ENCODE measurements at places on chromosomes 2 and 18.

- DNase-seq = no peak
Measured at GRCh38 chr2:230447455-230448451, 31.8 kb downstream of the SP100 start.

DNA sequence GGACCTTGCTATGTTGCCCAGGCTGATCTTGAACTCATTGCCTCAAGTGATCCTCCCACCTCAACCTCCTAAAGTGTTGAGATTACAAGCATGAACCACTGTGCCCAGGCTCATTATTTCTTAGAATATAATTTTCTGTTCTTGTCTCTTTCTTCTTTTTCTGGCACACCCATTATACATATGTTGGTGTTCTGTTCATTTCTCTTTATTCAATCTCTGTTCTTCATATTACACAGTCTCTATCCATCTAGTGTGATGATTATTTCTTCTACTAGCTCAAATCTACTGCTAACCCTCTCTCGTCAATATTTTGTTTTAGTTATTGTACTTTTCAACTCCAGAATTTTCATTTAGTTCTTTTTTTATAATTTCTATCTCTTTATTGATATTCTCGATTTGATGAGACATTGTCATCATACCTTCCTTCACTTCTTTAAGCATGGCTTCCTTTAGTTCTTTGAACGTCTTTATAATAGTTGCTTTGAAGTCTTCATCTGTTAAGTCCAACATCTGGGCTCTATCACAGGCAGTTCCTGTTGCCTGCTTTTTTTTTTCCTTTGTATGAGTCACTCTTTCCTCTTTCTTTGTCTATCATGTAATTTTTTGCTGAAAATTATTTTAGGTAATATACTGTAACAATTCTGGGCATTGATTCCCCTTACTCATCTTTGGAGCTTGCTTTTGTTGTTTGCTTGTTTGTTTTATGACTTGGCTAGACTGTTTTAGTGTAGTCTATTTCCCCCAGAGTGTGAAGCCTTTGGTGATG, 196.4 kb upstream of the NABP1 start:
- no peak for DNase-seq

DNA sequence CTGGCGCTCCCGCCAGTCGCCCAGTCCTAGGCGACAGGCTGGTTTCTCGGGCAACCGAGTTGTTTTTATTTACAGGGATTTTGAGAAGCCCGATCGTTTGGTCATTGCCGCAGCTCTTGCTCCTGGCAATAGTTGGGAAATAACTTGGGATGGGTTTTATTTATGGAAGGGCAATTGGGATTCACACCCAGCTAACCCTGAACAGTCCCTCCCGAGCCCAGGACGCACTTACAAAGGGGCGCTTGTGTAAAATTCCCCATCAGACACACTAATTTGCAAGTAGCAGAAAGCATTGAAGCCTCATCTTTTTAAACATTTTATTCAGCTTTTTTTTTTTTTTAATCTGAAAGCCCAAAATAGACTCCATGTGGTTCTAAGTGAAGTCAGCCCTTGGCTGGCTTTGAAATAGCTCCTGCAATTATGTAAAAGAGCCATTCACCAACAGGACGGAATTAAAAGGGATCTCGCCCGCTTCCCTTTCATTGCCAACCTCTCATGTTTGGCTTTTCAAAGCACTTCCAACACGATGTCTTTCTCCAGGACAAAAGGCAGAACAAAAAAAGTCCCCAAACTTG, 3.6 kb upstream of the GBX2 start:
- no peak for DNase-seq

DNA sequence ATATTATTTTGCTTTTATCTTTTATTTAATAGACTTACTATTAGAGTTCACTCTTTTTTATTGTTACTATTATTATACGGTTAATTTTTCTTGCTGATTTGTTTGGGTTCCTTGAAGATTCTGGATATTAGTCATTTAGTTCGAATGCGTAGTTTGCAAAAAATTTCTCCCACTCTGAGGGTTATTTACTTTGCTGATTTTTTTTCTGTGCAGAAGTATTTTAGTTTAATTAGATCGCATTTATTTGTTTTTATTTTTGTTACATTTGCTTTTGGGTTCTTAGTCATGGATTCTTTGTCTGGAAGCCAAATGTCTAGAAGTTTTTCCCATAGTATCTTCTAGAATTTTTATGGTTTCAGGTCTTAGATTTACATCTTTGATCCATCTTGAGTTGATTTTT, 585.2 kb downstream of the CPS1 start:
- DNase-seq = no peak

GRCh38 chr18:48989304-48990303, 38.8 kb upstream of the SMAD7 start:
- no peak for DNase-seq

- DNase-seq = no peak
Measured at GRCh38 chr2:75600461-75601011, 39.8 kb upstream of the EVA1A start.

- DNase-seq = no peak
Measured at GRCh38 chr18:61900504-61901281, 7.9 kb upstream of the RNF152 start.

DNA sequence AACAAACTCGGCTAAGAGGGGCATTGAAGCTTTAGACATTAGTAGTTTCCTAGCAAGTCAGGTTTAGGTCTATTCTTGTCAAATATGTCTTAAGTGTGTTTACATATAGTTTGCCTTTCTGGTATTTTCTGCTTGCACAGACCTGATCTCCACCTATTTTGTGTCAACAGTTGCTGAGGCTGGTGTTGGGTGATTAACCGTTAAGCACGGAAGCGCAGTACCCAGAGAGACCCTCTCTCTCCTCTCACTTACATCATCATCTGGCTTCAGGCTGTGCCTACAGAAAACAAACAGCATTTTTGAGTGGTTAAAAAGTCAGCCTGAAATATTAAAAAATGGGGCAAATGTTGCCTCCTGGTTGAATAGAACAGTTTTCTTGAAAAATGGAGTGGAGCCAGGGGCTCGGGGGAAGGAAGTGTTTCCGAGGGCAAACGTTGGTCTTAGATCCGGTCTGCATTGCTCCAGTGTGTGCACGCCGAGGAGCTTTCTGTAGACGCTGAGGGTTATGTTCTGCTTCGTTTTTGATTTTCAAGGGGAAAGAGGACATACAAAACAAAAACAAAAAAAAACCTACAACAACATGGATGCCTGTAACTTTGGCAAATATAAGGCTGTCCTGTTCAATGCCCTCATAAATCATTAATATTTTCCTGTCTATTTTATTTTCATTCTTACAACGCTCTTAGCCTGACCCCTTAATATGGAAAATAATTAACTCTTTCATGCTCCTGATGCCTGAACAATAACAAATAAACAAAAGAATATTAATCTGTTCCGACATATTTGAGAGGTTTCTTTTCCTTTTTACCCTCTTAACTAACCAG, 120.8 kb downstream of the MEIS1 start:
- DNase-seq = no peak

GRCh38 chr18:28030458-28030857, 146.5 kb downstream of the CDH2 start:
- no peak for DNase-seq

DNA sequence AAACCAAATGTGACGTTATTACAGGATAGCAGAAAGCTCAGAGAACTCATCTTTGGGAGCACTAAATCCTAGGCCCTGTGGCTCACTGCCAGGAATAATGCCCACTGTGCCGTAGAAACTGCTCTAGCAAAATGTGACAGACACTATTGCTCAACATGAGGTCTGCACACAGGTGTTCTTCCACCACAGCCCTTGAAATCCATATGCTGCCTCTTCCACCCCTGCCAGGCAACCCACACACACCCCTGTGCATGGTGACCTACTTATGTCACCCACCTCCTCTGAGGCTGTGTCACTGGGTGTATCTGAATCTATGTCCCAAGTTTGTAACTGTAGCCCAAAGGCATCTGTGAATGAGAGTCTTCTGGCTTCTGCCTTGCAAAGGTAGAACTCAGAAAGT, 66.1 kb upstream of the MBOAT2 start:
- no peak for DNase-seq

GRCh38 chr2:18560797-18561085, 288 bp upstream of the RDH14 start:
- no peak for DNase-seq

GRCh38 chr2:231613331-231613662, 20.6 kb downstream of the TEX44 start:
- DNase-seq = no peak

GRCh38 chr2:237968048-237968862, 1.4 kb downstream of the UBE2F start:
- no peak for DNase-seq

- no peak for DNase-seq
Measured at GRCh38 chr2:15388406-15389325, 172.5 kb downstream of the NBAS start.

- DNase-seq = no peak
Measured at GRCh38 chr18:2964361-2965010, 48.5 kb downstream of the LPIN2 start.

DNA sequence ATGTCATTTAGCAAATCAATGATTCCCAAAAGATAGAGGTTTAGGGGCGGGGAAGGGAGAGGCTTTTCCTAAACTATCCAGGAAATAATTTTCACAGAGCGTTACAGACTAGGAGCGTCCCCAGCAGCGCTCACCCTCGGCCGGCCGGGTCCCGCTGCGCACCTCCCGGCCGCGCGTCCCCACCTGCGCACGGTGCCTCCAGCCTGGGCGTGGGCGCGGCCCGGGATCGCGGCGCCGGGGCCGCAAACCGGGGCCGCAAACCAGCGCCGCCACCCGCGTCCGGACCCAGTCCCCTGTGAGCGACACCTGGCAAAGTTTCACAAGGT, 684 bp upstream of the ZCCHC2 start:
- DNase-seq = no peak

DNA sequence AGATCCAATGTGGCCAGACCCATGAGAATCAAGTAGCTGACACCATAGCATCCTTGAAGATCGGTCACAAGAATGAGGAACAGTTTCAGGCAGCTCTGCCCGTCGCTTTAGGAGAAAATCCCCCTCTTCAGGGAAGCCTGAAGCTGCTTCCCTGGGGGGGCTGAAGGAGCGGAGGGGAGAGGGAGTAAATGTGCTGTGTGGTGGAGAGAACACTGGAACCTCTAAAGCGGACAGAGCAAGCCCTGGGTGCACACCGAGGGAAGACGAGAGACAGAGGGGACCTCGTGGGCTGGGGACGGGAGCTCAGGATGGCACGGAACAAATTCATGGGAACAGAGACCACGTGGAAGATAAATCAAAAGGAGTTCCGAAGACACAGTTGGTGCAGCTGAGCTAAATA, 154.3 kb downstream of the NDUFA10 start:
- no peak for DNase-seq

- no peak for DNase-seq
Measured at GRCh38 chr2:46980786-46981573, 65.4 kb upstream of the MCFD2 start.

DNA sequence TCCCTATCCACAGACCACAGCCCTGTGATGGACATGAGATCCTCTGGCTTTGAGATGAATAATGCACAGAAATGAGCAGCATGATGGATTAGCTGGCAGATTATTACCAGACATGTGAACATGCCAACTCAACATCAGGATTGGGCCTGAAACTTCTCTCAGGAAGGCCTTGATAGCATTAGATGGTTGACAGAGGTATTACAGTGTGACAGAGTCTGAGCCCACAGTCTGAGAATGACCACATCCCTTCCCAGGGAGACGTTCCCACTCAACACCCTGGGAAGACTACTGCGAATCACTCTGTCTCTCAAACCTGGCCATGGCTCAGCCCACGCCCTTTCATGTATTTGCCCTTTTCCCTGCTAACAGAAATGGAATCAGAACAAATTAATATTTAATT, 66.9 kb downstream of the BCL11A start:
- DNase-seq = no peak

DNA sequence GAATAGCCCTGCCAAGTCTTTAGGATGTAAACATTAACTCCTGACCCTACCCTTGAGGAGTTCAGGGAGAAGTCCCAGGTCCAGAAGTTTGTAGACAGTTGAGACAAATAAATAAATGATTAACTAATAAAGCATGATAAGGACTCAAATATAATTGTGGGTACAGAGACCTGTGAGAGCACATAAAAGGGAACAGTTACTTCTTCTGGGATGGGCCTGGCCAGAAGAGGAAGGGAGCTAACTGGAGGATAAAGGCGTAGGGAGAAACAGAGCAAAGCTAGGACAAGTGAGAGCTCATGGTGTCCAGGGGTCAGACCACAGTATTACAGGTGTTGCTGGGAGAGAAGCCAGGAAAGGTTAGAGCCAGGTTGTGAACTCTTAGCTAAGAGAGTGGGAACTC, 3.0 kb downstream of the LCLAT1 start:
- no peak for DNase-seq

- DNase-seq = no peak
Measured at GRCh38 chr18:7885865-7886264, 318.7 kb downstream of the PTPRM start.

GRCh38 chr2:99169534-99169933, 11.3 kb downstream of the MITD1 start:
- DNase-seq = no peak

GRCh38 chr2:24011250-24012104, 1.6 kb downstream of the MFSD2B start:
- DNase-seq = no peak

DNA sequence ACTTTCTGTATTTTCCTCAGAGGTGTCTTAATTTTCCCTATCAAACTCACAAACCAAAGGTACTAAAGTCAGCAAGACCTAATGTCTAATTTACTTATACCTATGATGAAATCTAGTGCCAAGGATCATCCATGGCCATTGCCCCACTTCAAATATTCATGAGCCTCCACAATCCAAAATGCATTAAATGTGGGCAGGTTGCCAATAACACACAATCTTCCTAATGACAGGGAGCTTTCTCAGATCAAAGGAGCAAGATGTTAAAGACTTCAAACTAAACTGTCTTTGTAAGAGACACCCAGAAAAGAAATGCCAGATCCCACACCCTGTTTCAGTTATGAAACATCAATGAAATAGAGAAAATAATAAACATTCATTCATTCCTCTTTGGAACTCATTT, 143.2 kb downstream of the TMEFF2 start:
- DNase-seq = no peak

- DNase-seq = no peak
Measured at GRCh38 chr2:152480821-152481399, 145.9 kb downstream of the FMNL2 start.

DNA sequence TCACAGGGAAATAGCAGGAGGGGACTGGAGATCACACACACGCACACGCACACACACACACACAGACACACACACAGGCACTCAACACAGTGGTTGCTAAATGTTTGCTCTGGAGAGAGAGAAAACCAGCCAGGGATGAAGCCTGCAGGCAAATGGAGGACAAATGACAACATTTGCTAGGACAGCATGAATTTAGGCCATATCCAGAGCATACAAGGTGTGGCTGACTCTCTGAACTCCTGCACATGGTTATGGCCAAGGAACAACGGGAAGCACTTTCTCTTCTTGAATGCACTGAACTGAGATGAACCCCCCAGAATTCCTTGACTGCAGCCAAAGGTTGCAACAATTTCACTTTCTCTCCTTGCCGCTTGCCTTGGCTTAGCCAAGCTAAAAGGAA, 230.0 kb upstream of the RASGRP3 start:
- DNase-seq = no peak

GRCh38 chr18:31100436-31101182, 1.6 kb downstream of the DSC2 start:
- no peak for DNase-seq
